ENCODE measurements at places on chromosomes 1 and 21.

GRCh38 chr1:161989786-161990185 lies 33.9 kb downstream of the OLFML2B start:
- DNase-seq, result no peak

DNA sequence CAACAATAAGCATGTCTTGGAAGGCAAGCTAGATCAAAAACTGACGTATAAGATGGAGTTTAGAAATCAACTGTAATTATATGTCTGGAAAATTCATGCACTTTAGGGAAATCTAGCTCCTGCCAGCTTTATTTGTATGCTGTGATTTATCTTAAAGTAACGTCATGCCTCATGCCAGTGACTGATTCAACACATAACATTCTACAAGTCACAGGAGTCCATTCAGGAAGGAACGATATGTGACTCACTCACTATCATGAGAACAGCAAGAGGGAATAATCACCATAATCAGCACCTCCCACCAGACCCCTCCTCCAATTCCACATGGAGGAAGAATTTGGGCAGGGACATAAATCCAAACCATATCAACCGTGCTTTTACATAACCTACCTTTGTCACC lies 682.4 kb upstream of the ADAMTS5 start:
- DNase-seq, result no peak

GRCh38 chr1:209218981-209219380 lies 364.5 kb upstream of the CAMK1G start:
- DNase-seq, result no peak

DNA sequence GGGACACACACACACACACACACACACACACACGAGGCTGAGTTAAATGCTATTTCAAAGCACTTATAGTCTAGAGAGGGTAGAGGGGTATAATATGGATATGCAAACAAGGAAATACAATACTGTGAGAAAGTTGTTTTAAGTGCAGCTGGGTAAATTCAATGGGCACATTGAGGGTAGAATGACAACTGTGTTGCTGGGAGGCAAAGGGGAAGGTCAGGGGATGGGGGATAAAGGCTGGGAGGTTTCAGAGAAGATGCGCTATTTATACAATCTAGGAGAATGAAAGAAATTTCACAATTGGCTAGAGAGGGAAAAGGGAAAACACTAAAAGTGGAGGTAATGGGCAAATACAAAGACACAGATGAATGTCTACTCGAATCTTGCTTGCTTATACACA lies 19.4 kb downstream of the EXTL2 start:
- no peak for DNase-seq

DNA sequence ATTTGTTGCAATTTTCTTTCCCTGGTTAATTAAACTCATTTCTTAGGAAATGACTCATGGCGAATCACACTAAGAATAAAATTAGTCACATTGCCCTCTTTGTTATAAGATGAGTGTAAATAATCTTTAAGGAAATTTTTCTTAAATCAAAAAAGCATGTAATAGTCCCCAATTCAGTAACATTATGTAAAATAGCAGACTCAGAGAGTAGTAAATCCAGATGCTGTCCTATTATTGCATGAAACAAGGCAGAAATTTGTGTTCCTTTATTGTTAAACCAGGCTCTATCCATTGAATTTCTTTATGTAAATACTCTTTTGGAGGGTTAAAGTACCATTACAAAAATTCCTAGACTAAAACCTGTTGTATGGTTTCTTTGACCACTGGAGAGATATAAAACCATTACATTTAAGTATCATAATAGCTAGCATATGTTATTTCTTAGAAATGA lies 154.5 kb upstream of the C1orf87 start:
- DNase-seq, result no peak

- no peak for DNase-seq
Measured at GRCh38 chr1:95041491-95042165, 31.1 kb downstream of the ALG14 start.

DNA sequence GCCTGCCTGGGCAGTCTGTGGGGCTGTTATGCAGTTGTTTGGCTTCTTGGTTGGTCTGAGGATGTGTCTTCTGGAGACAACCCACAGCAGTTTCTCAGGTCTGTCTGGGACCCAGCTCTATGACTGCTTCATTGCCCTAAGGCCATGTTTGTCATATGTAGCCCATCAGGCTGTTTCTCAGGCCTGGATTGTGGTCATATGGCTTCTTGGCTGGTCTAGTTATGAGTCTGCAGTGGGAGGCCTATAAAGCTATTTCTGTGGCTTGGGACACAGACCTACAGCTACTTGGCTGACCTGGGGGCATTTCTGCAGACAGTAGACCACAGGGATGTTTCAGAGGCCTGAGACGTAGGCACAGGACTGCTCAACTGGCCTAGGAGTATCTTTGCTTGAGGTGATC lies 41.5 kb downstream of the CHIA start:
- no peak for DNase-seq

GRCh38 chr21:33403128-33403785 lies at the start of gene IFNGR2:
Gene IFNGR2, plus strand, starts transcription at chr21:33403413. Its CDS starts 131 bp downstream, at chr21:33403544.
- DNase-seq, result no peak

DNA sequence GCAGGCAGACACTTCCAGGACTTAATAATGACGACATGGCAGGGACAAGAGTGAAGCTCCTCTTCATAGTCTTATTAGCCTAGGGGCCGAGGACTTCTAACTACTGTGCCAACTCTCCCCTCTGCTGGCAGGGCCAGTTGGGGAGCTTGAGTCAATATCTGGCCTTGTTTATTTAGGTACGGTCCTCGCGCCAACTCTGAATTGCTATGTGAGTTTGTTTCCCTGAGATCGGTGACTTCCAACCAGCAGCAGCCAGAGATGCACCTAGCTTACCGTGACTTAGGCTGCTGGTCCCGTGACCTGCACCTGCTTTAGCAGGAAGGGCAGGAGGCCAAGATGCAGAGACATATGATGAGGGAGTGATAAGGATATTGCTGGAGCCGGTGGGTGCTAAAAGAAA lies 451.1 kb downstream of the PCP4 start:
- no peak for DNase-seq

DNA sequence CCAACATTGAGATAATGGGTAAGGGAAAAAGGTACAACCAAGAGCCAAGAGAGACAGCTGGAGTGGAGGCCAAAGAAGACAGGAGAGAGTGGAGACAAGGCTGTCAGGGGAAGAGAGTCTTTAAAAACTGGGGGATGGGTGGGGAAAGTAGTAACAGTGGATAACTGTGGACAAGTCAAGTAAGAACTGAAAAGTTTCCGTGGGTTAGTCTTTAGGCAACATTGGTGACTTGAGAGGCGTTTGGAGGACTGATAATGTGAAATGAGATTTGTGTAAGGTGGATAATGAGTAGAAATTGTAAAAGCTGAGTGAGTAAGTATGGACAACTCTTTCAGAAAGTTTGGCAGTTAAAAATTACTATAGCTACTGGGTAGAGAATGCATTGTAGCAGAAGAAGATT lies 10.4 kb downstream of the PPP2R5A start:
- DNase-seq, result no peak

DNA sequence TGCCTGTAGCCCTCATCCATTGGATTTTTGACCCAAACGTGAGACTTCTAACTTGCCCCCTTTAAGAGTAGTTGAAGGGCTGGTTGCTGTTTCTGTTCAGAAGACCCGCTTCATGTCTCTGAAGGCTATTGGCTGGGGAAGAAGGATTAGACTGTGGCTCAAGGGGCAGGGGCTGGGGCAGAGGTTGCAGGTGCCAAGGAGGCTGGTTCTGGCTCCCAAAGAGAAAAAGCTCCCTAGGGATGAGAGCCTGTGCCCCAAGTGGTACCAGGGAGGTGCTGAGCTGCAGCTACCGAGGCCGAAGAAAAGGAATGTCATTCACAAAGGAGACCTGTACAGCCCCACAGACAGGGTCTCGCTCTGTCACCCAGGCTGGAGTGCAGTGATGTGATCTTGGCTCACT lies 5.8 kb downstream of the WNT3A start:
- DNase-seq, result peak; percentile 23

DNA sequence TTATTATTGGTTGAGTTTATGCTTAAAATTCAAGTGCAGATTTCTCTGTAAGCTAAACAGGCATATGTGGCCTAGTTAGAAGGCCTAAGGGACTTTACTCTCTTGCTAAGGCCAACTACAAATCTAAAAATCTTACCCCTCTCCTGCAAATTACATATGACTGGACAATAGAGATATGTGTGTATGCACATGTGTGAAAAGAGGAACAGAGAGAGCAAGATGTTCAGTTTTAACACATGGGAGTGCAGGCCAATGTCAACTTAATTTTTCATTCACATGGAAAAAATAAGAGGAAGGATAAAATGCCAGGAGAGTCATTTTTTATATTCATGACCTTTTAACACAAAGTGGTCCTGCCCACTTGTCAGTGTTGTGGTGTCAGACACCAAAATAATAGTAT lies 8.5 kb downstream of the OR10K2 start:
- no peak for DNase-seq

DNA sequence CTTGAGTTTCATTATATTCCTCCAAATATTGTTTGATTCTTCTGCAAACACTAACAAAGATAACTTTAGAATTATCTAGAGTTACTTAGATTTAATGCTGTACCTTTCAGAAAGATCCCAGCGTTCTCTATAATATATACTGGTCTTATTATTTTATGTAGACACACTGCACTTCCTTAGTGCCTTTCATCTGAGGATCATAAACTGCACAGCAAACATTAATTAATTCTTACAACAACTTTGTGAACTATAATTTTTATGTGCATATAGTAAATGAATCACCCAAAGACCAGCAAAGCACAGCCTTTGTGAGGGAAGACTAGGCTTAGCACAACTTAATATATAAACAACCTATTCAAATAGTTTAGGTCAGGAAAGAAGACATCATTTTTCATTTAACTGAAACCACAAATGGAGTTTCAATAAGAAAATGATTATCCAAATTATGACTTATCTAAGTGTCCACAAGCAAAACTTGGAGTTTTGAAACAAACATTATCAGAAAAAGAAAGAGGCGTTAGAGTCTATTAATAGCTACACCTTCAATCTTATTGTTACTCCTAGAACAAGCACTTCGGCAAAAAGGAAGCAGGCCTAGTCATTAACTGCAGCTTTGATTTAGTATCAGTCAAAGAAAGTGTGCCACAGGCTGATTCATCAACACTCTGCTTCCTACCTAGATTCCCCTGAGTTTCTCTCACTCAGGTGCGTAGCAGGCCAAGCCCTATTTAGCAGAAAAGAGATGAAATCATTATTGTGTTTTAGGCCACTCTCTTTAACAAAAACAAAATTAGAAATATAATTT lies 22.5 kb upstream of the RC3H1 start:
- no peak for DNase-seq

- no peak for DNase-seq
Measured at GRCh38 chr1:66254785-66255184, 279.2 kb upstream of the SGIP1 start.

- DNase-seq, result no peak
Measured at GRCh38 chr1:223331929-223332328, 32.0 kb downstream of the SUSD4 start.

DNA sequence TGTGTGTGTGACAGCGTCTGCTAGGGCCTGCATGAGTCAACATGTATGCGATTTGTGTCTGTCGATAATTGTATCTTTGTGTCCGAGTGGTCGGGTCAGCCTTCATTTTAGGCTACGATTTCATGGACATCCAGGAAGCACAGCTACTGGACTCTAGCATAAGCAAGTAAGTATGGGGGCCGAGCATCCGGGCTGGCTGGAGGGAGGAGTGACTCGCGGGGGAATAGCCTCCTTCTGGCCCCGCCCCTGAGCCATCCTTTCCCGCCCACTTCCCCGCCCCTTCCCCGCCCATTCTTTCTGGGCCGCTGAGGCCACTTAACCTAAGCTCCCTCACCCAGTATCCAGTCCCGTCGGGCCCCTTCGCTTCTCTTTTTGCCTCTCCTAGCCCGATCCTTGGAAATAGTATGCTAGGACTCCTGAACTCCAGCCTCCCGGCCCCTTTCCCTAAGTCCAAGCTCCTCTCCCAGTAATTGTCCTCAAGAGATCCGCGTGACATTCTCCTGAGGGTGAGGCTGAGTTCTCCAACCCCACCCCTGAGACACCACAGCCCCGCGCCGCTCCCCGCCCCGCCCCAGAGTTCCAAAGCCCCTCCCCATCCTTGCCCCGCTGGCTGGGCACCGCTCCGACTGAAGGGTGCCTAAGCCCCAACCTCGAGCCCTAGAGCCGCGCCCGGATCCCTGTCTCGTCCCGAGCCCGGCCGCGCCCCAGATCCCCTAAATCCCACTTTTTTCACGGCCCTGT lies 1.2 kb downstream of the MAP3K6 start:
- peak; percentile 89 for DNase-seq

DNA sequence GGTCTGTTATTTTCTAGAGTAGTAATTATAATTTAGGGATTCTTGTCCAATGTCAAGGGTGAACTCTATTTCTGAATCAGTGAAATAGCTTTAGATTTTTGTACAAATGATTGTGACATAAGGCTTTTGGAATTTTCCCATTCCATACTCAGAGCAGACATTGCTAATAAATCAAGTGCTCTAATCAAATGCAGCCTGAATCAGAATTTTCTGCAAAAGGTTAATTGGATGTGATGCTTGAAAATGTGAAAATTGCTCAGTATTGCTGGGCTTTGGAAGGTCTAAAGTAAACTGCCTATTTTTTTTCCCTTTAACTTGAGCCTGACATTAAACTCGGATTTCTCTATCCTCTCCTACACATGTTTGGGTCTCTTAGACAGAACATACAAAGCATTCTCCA lies 23.2 kb downstream of the SGIP1 start:
- no peak for DNase-seq

DNA sequence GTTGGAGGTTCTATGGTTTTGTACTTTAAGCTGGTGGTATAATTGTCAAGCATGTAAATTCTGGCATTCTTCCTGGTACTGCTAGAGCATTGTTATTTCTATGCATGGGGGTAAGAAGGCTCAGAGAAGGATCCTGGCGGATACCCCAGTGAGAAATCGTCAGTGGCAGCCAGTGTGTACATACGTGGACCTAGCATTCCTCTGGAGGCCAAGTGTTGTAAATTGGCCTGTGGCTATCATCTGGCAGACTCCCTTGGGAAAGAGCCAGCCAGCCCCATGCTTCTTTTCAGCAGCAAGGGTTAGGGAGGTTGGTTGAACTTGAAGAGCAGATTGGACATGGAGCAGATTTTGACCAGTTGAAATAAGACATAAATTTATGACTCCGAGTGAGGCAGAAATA lies 5.2 kb upstream of the AGO3 start:
- no peak for DNase-seq

DNA sequence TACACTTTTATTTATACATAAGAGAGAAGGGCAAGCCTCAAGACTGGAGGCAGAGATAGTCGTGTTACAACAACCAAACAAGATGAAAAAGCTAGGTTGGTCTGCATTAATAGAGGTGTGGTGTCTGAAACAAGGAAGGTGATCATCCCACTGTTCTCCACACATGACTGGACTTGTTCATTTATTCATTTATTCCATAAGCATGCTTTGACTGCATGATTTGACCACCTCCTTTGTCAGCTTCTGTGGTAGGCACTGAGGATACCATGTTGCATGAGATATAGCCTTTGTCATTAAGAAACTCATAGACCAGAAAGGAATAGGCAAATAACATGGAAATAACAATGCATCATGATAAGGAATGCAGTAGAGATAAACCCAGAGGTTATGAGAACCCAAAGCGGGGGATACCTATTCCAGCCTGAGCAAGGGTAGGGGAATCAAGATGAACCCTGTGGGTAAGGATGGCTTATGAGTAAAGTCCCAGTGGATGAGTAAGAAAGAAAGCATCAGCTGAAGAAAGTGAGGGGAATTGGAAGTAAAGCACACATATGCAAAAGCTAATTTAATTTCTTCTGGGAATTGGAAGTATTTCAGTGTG lies 173.7 kb upstream of the FGGY start:
- DNase-seq, result no peak

GRCh38 chr1:11178021-11179015 lies 10.8 kb upstream of the ANGPTL7 start:
- DNase-seq, result no peak

Measured in activated CD8-positive, alpha-beta memory T cell treated with anti-CD3 and anti-CD28 coated beads, Interleukin-2, amount 10 ng/mL, durations not matched to agents 7 days and 5 days (primary cell).